Left lobe of liver (tissue), 2 donors: ENCODE measurements at places on chromosomes 12 and 14. TPM values are rescaled to one million over a fixed set of nuclear protein-coding genes. Genes with fewer than 3 reads are reported as not detected.

CARMIL3 gene
- total RNA-seq = 2.0 TPM

TAS2R50 gene
- 0.60 TPM for total RNA-seq

GRCh38 chr12:125137766-125138344 lies 72.6 kb downstream of the AACS start:
- DNase-seq = no peak

DNA sequence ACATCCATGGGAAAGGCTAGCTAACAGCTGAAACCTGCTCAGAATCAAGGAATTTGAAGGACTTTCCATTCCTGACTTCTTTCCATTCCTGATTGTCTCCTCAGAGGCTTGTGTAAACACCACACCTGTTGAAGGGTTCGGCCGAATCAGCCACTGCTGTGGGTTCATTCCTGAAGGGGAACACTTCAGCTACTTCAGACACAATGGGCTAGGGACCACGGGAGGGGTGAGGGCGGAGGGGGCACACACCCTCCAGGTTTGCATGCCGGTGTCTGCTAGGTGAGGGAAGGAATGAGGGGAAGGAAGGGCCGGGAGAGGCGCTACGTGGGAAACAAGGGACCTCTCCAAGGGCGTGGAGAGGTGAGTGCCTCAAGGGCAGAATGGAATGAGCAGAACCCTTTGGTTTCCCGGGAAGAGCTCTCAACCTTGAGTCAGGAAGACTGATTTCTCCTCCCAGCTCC lies 1.3 kb downstream of the GPRC5A start:
- no peak for DNase-seq

DNA sequence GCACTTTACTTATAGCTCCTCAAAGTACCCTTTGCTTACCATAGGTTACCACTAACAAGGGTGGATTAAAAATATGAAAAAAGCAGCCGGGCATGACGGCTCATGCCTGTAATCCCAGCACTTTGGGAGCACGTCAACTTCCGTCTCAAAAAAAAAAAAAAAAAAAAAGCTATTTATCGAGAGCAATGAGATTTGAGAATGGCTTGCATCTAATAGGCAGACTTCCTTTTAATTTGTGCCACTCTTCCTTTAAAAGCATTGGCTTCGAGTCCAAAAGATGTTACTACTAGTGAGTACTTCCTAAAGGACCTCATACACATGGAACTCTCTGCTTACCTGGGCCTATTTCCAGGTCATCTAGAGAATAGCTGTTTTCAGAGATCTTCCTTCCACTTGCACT lies 38.5 kb upstream of the CERS5 start:
- DNase-seq = no peak

- DNase-seq = no peak
Measured at GRCh38 chr12:132170637-132171292, 26.5 kb downstream of the NOC4L start.

- no peak for DNase-seq
Measured at GRCh38 chr12:58254463-58255100, 313.2 kb downstream of the ATP23 start.

- no peak for DNase-seq
Measured at GRCh38 chr12:18368594-18368993, 107.3 kb downstream of the PIK3C2G start.

DNA sequence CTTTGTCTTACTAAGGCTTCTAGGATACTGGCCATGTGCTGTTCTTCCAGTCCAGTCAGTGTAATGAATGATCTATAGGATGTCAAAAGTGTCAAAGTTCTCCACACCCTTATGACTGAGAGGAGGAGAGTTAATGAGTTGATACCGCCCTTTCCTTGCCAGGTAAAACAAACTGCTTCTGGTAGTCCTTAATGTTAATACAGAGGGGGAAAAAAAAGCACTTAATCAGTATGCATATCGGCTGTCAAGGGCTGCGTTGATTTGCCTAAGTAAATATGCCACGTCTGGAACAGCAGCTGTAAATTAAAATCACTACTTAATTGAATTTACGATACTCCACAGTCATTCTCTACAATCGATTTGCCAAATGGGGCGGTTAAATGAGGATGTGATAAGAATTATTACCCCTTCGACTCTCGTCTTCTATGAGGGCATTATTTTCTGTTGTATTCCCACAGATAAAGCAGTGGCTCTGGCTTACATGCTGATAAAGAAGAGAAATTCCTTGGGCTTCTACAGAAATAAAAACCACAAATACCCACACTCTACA lies 416.0 kb downstream of the KCNH5 start:
- no peak for DNase-seq

GRCh38 chr14:103932791-103933490 lies 4.7 kb downstream of the TDRD9 start:
- no peak for DNase-seq

- DNase-seq = no peak
Measured at GRCh38 chr12:94769047-94769420, 118.7 kb upstream of the TMCC3 start.

DNA sequence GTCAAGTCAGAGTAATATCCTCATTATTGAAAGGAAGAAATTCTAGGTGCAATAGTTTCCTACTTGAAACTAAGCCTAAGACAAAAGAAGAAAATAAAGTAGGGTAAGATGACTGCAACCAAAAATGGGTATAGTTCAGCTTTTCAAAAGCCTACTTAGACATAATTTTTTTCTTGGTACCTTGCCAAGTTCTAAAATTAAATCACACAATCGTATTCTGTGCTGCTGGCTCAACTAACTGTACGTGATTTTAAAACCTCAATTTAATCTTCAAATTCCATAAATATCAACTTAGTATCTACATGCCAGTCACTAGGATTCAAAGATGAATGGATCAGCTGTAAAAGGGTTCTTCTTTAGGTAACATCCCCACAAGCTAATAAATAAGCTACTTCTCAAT lies 56.9 kb downstream of the SCAF11 start:
- DNase-seq = no peak
